ENCODE measurements at places on chromosomes 4 and X. TPM values are rescaled to one million over a fixed set of nuclear protein-coding genes. Genes with fewer than 3 reads are reported as not detected.

Gene MCUB
- 10.6 TPM for total RNA-seq

Gene C4orf50
- total RNA-seq, result 9.4 TPM

Gene CFAP47
- total RNA-seq, result 6.8 TPM

Gene HS6ST2
- 14.4 TPM for total RNA-seq

Gene SLC25A53
- 18.0 TPM for total RNA-seq

Gene RTL9
- 0.82 TPM for total RNA-seq

Gene F11
- not detected for total RNA-seq

Gene WDFY3
- total RNA-seq, result 254 TPM

Data from cerebellum (tissue), 4 donors.